BE2C (cell line): ENCODE measurements at places on chromosomes 3 and 15.

- no peak for DNase-seq
Measured at GRCh38 chr15:65792988-65793817, 1.1 kb upstream of the DENND4A start.

DNA sequence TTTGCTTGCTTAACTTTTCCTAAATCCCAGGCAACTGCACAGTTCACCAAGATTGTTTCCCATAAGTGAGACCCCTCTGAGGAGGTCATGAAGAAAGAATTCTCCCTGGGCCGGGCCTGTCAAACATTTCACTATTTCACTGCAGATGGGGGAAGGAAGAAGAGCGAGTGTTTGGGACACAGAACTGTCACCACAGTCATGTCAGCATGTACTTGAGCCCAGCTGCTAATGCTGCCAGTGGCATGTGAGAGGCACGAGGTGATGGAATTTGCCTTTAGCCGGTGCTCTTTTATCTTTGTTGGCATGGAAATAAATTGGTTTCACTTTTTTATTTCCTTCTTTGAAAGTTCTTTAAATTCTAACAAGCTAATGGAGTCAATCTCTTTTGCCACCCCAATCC, 277.9 kb upstream of the GADL1 start:
- DNase-seq = no peak

DNA sequence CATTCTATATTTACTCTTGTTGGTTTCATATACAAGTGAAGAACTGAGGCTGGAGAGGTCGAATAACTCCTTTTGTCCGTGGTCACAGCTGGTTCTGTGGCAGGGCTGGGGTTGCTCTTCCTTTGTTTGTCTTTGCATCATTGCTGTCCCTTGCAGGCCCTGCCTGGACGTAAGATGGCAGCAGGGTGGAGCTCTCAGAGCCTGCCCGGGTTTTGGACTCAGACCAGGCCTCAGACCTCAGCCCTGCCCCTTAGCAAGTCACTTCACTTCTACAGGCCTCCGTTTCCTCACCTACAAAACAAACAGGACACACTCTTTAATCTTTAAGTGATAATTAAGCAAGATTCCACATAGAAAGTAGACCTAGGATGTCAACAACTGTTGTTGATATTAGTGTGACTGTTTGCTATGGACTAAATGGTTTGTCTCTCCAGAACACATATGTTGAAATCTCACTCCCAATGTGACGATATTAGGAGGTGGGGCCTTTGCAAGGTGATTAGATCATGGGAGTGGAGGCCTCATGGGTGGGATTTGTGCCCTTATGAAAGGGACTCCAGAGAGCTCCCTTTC, 65.6 kb upstream of the PLXNA1 start:
- no peak for DNase-seq

- no peak for DNase-seq
Measured at GRCh38 chr3:27723001-27723445, 900 bp upstream of the EOMES start.

- DNase-seq = no peak
Measured at GRCh38 chr3:113662824-113663223, 33.6 kb downstream of the USF3 start.

GRCh38 chr3:13626396-13626795, 77.5 kb downstream of the FBLN2 start:
- DNase-seq = no peak
